ENCODE measurements at places on chromosomes 16 and 17. TPM values are rescaled to one million over a fixed set of nuclear protein-coding genes. Genes with fewer than 3 reads are reported as not detected.

DNA sequence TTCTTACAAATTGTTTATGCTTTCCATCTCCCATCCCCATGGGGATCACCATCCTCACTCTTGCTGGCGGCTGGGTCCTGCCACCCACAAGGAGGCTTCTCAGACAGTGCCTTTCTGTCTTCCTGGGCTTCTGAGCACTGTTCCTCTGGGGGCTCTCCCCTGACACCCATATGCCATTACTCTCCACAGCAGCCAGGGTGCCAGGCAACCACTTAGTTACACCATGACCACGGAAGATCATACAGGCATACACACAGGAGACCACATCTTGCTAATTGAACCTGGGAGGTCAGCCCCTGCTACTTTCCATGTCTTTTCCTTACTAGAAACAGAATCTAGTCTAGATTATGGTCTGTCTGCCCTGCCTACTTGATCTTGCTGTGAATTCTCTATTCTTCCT, 27.7 kb upstream of the HS3ST2 start:
- peaks cover 23% of the 10 kb centered on the region for H3K4me1 ChIP-seq
- no peak for DNase-seq
- no peaks in the 10 kb centered on the region for H3K27me3 ChIP-seq

DNA sequence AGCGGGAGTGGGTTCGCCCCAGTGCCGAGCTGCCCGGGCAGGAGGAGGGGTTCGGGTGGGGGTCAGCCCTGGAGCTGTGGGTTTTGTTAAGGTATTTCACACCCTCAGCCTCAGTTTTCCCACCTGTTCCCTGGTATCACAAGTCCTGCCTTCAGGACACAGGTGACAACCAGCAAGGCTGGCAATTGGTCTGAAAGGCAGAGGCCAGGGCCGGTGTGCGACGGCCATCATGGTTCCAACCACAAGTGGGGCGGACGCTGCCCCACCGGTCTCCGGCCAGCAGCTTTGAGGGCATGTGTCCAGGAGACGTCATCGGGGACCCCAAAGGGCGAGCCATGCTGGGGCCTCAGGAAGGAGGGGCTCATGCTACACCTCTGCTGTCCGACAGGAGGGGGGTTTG, 10.8 kb downstream of the ZNF469 start:
- no peaks in the 10 kb centered on the region for H3K36me3 ChIP-seq
- no peak overlapping the region for H3K4me3 ChIP-seq
- no peaks in the 10 kb centered on the region for H3K27me3 ChIP-seq
- H3K4me1 ChIP-seq, result peaks cover 6% of the 10 kb centered on the region

- peaks cover 95% of the 10 kb centered on the region for H3K27me3 ChIP-seq
- no peaks in the 10 kb centered on the region for H3K4me1 ChIP-seq
- no peak for DNase-seq
- no peak overlapping the region for H3K4me3 ChIP-seq
These were observed 57.9 kb upstream of the FOXF1 start for GRCh38 chr16:86452451-86452850.

DNA sequence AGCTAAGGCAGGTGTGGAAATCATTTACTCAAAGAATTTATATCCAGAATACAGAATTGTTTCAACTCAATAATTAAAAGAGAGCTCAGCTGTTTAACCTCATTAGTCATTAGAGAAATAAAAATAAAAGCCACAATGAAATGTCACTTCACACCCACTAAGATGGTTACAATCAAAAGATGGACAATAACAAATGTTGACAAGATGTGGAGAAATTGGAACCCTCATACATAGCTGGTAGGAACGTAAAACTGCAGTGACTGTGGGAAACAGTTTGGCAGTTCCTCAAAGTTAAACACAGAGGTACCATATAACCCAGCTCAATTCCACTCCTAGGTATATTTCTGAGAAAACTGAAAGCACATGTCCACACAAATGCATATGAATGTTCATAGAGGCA, 49.8 kb downstream of the NDEL1 start:
- no peaks in the 10 kb centered on the region for H3K27me3 ChIP-seq
- DNase-seq, result no peak

DNA sequence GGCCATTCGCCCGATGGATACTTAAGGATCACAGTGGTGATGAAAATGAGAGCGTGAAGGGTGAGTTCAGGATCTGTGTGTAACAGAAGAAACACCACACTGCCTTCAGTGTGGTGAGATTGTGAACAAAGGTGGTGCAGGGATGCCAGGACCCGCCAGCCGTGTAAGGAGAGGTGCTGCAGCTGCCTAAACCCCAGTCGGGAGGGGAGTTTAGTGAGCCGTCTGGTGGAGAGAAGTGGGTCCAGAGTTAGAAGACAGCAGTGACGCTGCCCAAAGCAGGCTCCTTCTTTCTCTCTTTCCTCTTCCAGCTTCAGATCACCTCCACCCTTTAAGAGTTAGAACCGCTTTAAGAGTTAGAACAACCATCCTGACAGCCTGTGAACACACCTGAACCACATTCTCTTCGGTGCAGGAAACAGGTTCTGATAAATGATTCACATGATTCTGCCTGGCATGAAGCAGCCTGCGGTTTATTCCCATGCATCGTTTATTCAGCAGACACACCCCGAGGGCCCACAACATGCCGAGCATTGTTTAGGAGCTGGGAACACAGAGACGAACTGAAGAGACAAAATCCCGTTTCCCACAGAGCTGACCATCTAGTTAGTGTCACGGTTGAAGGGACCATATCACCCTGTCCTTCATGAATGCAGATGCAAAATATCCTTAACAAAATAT, 84.0 kb upstream of the DNAH17 start:
- DNase-seq, result peak; percentile 70
- H3K4me1 ChIP-seq, result peaks cover 5% of the 10 kb centered on the region
- H3K27ac ChIP-seq, result no peak overlapping the region
- H3K36me3 ChIP-seq, result no peaks in the 10 kb centered on the region

- no peaks in the 10 kb centered on the region for H3K4me1 ChIP-seq
- H3K4me3 ChIP-seq, result no peak overlapping the region
- H3K27me3 ChIP-seq, result no peaks in the 10 kb centered on the region
- no peaks in the 10 kb centered on the region for H3K36me3 ChIP-seq
These were observed 21.5 kb downstream of the FBXO31 start for GRCh38 chr16:87361916-87362619.

TUBB3 gene
- 105 TPM for total RNA-seq

- no peaks in the 10 kb centered on the region for H3K36me3 ChIP-seq
- H3K4me1 ChIP-seq, result no peaks in the 10 kb centered on the region
- no peak for DNase-seq
These were observed 9.6 kb upstream of the TMEM220 start for GRCh38 chr17:10739386-10739785.

HBZ gene
- total RNA-seq, result not detected

GRCh38 chr16:70715055-70715858, 29.4 kb upstream of the MTSS2 start:
- H3K36me3 ChIP-seq, result no peaks in the 10 kb centered on the region
- peaks cover 28% of the 10 kb centered on the region for H3K4me1 ChIP-seq
- DNase-seq, result peak; percentile 93
- peak overlapping the region; percentile 76 for H3K27ac ChIP-seq

DNA sequence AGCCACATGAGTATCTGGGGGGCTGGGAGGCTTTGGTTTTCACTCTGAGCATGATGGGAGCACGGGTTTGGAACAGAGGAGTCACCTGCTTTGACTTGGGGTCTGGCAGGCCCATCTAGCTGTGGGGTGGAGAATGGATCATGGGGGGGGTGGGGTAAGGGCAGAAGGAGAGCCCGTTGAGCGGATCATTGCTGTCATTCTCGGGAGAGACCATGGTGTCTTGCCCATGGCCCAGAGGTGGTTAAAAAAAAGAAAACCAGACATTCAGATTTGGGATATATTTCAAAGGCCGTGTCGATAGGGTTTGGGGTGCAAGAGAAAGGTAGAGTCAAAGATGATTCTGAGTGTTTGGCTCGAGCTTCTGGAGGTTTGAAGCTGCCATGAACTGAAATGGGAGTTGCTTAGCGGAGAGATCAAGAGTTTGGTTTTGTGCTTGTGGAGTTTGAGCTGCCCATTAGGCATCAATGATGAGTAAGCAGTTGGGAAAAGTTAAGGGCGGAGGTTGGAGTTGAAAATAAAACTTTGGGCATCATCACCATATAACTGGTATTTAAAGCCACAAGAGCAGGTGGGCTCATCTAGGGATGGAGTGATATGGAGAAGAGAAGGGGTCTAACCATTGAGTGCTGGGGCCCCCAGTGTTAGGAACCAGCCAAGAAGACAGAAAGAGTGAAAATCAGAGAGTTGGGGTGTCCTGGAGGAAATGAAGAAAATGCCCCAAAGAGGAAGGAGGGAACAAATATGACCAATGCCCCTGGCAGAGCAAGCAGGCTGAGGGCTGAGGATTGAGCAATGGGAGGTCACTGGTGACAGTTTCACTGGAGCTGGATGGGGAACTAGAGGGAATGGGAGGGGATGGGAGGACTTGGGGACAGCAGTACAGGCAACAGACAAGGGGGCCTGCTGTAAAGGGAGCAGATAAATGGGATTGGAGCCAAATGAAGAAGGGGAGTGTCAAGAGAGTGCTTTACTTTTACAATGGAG, 1.9 kb downstream of the NOD2 start:
- no peaks in the 10 kb centered on the region for H3K36me3 ChIP-seq
- H3K27me3 ChIP-seq, result no peaks in the 10 kb centered on the region
- H3K4me1 ChIP-seq, result peaks cover 19% of the 10 kb centered on the region
- H3K4me3 ChIP-seq, result no peak overlapping the region
- no peak overlapping the region for H3K27ac ChIP-seq

DNA sequence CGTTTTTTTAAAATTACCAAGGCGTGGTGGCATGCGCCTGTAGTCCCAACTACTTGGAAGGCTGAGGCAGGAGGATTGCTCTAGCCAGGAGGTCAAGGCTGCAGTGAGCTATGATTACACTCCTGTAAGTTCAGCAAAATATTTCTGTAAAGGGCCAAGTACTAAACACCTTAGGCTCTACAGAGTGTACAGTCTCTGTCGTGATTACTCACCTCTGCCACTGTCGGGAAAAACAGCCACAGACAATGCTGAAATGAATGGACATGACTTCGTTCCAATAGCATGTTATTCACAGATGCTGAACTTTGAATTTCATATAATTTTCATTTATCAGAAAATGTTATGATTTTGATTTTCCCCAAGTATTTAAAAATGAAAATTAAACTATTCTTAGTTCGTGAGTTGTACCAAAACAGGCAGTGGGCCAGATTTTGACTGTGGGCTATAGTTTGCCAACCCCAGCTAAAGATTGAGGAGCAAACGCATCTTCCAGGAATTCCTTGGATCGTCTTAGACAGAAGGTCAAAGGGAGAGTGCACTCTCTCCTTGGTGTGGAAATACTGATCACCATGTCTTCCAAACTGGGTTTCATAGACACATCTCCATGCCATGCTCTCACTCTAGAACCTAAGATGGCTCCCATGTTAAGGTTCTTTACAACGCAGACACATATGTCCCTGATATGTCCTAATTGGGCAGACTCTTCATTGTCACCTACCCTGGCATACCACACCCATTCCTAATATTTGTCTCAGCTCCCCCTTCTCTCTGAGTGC, 89.5 kb downstream of the MARF1 start:
- no peak overlapping the region for H3K27ac ChIP-seq
- no peak for DNase-seq
- H3K4me1 ChIP-seq, result peaks cover 7% of the 10 kb centered on the region
- H3K4me3 ChIP-seq, result no peak overlapping the region
- no peaks in the 10 kb centered on the region for H3K36me3 ChIP-seq

DNA sequence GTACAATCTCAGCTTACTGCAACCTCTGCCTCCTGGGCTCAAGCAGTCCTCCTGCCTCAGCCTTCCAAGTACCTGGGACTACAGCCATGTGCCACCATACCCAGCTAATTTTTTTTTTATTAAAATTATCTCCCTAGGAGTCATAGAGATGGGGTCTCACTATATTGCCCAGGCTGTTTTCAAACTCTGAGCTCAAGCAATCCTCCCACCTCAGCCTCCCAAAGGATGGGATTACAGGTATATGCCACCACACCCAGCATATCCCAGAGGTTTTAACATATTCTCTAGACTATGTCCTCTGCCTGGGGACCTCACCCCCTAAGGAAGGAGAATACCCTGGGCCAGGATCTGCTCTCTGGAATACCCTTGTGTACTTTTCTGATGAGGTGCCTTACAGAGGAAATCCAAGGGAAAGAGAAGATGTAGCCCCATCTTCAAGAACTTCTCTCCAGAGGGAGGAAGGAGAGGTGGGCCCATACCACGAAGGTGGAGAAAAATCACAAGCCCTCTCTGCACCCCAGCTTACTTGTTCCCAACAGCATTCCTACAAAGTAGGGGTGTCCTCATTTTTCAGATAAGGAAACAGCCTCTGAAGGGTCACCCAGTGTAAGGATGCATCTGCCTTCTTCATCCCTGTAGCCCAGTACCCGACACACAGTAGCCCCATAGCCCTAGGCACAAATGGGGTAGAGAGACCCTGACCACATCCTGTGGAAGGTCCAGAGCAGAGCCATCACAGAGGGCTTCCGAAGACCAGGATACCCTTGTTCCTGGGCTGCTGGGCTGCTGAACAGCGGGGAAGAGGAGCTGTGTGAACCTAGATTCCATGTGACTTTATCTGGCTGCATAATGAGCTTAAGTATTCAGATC, 151.6 kb downstream of the SOCS1 start:
- H3K27ac ChIP-seq, result no peak overlapping the region
- peaks cover 26% of the 10 kb centered on the region for H3K4me1 ChIP-seq
- DNase-seq, result no peak
- H3K36me3 ChIP-seq, result no peaks in the 10 kb centered on the region
- H3K4me3 ChIP-seq, result no peak overlapping the region

GRCh38 chr17:40122136-40122998, 596 bp downstream of the MSL1 start:
- peak overlapping the region; percentile 91 for H3K4me3 ChIP-seq
- peak overlapping the region; percentile 58 for H3K27ac ChIP-seq
- DNase-seq, result peak; percentile 28
- H3K4me1 ChIP-seq, result peaks cover 26% of the 10 kb centered on the region

DNA sequence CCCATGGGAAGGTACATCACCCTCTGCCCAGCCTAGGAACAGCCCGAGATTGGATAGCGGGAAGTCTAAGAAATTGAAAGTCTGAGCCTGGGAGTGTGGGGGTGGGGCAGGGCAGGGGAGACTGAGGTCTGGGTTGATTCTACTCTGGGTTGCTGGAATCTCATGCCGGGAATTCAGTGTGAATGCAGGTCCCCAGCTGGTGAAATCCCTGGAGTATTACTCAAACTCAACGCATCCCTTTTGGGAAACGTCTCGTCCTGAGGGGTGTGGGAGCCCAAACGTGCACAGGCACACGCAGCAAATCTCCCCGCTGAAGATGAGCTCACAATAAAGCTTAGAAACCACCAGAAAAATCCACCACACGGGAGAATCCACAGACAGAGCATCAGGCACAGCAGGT, 55.4 kb downstream of the SOCS1 start:
- H3K36me3 ChIP-seq, result no peaks in the 10 kb centered on the region
- no peaks in the 10 kb centered on the region for H3K27me3 ChIP-seq
- peaks cover 37% of the 10 kb centered on the region for H3K4me1 ChIP-seq
- no peak for DNase-seq

DNA sequence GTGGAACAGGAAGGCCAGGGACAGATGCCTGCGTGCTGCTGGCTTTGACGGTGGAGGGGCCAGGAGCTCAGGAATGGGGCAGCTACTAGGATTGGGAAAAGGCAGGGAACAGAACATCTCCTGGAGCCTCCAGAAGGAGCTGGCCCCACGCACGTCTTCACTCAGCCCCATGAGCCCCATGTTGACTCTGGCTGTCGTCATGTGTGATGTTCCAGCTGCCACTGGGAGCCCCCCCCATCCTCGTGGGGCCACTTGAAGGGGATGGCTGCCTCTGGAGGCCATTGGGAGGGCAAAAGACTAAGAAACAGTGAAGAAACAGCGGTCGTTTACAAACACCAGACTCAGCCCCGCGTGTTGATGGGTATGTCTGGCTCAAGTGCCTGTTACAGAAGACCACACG, 18.5 kb upstream of the APRT start:
- H3K4me1 ChIP-seq, result no peaks in the 10 kb centered on the region
- no peak overlapping the region for H3K27ac ChIP-seq
- H3K27me3 ChIP-seq, result no peaks in the 10 kb centered on the region
- DNase-seq, result no peak
- no peak overlapping the region for H3K4me3 ChIP-seq

All from PC-9 (cell line).